ENCODE measurements at places on chromosomes 1 and 21.

- DNase-seq, result no peak
Observed at GRCh38 chr1:150724336-150724735, 3.6 kb upstream of the HORMAD1 start.

DNA sequence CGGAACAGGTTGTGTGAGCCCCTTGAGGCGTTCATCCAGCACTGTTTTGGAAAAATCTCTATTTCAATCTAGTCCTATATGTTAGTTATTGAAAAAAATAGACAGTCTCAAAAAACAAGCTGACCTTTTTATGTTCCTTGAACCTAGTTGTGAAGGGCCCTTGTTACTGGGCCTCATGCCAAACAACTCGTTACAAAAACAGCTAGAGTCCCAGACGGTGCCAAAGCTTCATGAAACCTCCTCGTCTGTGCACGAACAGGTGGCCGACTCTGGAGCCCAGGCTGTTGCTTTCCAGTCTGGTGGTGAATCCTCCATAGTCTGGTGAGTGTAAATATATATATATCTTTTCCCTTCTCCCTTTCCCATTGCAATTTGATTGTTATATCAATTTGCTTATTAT is at the start of gene CHIA:
Gene CHIA, plus strand, starts transcription at position 222 of the 400 bp plus-strand sequence. CDS start 19,617 bp downstream, outside the sequence.
- peak; percentile 67 for DNase-seq

DNA sequence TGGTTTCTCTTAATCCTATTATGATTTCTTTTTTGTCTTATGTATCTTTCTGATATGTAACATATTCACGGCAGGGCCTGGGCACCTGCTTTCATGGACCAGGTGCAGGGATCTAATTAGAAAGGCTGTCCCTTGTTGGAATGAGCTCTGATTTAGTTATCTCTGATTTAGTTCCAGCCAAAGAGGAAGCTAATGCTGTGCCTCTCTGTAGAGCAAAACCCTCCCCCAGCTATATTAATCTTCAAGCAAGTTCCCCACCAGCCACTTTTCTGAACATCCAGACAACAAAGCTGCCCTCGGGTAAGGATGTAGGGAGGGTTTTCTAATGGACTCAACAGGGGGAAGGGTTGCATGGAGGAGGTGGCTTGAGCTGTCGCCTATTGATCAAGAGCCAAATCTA is 6.1 kb downstream of the TSACC start:
- no peak for DNase-seq

- DNase-seq, result no peak
Observed at GRCh38 chr1:206506405-206507283, 687 bp upstream of the RASSF5 start.

GRCh38 chr21:42118901-42119300 is 47.8 kb downstream of the UMODL1 start:
- no peak for DNase-seq

DNA sequence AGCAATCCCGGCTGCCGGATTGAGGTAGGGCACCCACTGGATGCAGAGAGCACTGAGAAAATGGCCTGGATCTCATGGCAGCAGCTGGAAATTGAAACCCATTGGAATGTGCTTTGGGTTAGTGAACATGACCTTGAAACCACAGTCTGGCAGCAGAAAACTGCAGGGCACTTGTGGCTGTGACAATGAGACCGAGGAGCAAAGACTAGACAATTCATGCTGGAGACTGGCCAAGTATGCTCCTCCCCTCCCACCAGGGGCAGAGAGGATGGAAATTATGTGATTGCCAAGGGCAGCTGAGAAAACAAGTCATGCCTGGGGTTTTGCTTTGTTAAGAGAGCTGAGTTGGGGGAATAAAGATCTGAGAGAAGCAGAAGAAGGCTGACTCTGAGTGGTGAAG is 60.7 kb downstream of the ZNF697 start:
- no peak for DNase-seq

DNA sequence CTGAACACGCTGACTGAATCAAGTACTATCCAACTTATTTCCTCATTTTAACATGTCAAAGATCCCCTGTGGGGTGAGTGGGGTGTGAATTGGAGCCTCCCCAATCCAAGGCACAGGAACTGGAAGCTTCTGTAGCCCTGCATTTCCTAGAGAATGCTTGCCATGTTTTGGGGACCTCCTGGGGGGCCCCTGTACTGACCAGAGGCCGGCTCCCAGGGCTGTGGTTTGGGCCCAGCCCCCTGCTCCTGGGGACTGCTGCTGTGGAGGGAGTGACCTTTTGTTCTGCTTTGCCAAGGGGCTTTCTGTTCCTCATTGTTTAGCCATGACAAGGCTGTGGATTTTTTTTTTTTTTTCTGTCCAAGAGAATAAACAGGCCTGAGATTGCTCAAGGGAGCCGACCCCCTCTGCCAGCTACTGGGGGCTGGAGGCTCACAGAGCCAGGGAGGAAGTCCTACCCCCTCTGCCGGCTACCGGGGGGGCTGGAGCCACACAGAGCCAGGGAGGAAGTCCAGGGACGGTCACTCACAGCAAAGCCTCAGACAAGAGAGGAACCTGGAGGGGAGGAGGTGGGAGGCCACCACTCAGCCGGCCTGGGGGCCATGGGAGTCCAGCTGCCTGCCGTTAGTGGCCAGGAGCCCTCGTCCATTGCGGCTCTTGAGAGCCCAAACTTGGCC is 17.4 kb downstream of the TNFRSF1B start:
- DNase-seq, result no peak

DNA sequence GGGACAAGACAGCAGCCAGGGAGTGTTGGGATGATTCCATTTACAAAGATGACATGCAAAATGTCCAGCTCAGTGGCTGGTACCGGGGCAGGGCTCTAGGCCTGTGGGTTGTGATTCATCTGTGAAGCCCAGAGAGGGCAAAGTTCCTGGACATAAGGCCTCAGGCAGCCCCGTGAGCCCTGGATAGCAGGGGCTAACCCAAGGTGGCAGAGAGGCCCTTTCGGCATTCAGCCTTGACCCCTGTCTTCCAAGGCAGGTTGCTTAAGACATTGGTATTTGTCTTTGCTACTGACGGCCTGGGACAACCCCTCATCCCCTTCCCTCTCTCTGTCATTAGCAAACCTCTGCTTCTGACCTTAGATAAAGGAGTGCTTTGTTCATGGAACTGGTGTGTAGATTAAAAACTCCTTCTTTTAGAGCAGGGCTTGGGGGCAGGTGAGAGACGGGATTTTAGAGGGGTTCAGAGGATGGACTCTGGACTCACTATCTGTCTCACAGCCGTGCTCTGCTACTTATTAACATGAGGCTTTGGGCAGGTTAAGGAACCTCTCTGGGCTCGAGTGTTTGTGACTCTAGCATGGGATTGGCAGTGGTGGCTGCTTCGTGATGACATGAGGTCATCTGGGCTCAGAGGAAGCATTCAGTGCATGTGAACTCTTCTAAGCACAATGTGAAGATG is 36.3 kb downstream of the TMEM51 start:
- DNase-seq, result no peak

- no peak for DNase-seq
Observed at GRCh38 chr1:153563991-153564390, 1.7 kb downstream of the S100A2 start.

DNA sequence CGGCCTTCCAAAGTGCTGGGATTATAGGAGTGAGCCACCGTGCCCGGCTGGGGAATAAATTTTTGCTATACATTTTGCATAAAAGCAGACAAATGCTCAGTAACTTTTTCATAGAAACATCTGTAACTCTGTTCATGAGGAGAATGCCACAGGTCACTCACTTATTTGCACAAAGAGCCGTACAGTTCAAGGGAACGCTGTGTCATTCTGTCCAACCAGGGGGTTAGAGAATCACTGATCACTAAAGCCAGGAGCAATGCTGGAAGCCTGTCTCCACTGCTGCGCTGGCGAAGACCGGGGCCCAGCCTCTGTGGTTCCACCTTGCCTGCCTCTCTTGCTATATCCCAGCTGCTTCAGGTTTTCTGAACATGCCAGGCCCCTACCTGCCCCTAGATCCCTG is 58.3 kb downstream of the RUNX1 start:
- DNase-seq, result no peak

DNA sequence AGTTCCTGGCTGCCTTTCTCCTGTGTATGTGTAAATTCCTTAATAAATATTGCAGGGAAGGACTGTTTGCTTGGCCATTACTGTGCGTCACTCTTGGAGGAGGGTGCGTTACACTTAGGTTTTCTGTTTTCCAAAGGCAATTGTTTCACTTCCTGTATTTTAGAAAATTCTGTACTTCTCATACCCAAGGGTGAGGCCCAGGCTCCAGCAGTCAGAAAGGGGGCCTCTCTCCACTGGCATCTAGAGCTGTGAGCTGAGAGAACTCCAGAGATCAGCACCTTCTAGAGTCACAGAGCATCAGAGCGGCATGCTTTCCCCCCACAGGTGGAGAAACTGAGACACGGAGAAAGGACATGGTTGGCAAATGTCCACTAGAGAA is 27.0 kb upstream of the ZFP69B start:
- no peak for DNase-seq

Measured in NCI-H2107 (cell line).